CD4-positive, alpha-beta T cell (primary cell): ENCODE measurements at places on chromosomes 2 and 18. TPM values are rescaled to one million over a fixed set of nuclear protein-coding genes. Genes with fewer than 3 reads are reported as not detected.

GRCh38 chr18:69330385-69331005 is 70.2 kb upstream of the DOK6 start:
- DNase-seq: no peak

Gene SP9
- not detected for total RNA-seq

DNA sequence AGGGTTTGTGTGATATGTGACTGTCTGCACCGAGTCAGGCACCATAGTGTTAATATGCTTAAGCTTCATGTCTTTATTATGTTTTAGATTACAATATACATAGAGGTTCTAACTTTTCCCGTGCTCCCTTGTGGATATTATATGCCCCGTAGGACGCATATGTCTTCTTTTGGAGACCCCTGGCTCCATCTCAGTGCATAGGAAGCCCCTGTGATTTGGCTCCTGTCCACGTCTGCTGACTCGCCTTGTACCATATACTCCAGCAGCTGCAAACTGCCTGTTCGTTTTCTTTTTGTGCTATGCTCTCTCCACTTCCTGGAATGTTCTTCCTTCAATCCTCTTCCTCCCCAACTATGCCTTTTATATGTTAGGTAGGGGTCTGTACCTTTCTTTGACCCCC is 110.9 kb downstream of the PTRHD1 start:
- DNase-seq: no peak

Gene SLC9A2
- not detected for total RNA-seq

DNA sequence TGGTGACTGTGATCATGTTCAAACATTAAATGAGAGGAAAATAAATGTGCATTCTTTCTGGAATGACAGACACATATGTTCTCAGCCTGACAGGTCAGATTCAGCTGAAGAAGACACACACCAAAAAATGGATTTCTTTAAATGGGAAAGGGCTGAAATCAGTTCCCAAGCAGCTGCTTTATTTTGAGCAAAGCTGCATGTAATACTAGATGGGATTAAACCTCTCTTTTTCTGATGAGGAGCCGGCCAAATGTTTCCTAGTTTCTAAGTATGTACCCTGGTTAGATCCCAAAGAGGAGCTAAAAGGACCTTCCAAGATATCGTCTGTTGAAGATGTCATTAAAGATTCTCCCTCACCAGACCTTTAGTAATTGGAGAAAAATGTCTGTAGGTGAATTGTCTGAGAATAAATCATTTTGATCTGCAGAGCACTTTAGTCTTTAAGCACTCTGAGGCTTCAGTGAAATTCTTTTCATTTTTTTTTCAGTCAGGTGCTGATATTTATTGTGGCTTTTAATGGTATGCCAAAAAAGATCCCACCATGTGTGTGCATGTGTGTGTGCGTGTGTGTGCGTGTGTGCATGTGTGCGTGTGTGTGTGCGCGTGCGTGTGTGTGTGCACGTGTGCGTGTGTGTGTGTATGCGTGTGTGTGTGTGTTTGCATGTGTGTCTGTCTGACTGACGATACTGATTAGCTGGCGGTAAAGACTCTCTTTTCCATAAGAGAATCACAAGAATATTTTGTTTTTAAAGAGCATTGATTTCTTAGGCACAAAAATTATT is 175.8 kb downstream of the IRS1 start:
- no peak for DNase-seq

GRCh38 chr2:149446748-149447147 is 116.4 kb downstream of the LYPD6 start:
- no peak for DNase-seq

Gene TUBA3D
- not detected for total RNA-seq

Gene C2orf49
- total RNA-seq: 29.4 TPM

GRCh38 chr2:30633039-30633438 is 174.2 kb downstream of the CAPN13 start:
- DNase-seq: no peak

GRCh38 chr2:31235504-31235902 is 1.6 kb downstream of the EHD3 start:
- DNase-seq: no peak

DNA sequence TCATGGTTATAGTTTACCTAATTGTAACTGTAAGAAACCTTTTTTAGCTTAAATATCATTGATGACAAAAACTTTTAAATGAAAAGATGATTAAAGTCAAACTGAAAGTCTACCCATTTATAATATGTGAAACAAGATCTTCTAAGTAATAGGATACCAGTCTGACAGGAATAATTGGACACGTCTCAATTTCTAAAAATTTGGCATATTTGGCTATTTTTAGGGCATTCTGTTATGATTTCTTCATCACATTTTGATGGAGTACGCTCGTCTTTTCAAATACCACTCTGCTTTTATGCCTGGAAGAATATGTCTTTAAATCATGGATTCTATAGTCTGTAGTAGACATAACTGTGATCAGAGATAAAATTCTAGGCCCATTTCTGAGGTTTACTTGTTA is 1.3 kb downstream of the R3HDM1 start:
- DNase-seq: no peak

DNA sequence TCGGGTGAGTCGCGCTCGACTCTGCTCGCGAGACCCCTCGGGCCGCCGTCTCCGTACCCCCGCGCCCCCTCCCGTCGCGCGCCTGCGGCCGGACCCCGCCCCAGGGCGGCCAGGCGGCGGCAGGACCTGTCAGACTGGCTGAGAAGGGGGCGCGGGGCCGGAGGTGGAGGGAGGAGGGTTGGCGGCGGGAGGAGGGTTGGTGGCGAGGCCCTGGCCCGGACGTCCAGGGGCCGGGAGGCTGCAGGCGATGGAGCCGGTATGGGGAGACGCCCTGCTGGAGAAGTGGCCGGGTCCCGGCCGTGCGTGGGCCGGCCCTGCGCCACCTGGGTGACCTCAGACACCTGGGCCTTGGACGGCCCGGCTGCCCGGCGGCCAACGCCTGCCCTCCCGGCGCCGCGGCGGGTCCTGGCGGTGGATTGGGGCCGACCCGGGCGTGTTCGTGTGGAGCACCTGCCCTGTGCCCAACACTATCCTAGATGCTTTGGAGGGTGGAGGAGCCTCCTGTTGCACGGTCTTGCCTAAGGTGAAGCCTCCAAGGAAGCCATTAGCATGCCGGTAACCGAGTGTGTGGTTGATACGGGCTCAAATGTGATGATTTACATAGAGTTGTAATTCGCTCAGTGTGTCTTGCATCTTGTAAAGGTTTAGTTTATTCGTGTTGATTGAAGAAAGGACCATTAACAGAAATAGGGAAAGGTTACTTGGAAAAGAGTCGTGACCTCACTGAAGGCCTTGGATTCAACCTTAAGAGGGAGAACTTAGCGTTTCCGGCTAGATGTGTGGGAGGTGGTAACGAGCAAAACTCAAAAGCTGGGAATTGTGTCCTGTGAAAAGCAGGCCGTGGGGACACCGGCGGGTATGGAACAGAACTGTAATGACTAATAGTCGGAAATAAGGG is 550 bp downstream of the MYL12B start:
- DNase-seq: peak; percentile 24

DNA sequence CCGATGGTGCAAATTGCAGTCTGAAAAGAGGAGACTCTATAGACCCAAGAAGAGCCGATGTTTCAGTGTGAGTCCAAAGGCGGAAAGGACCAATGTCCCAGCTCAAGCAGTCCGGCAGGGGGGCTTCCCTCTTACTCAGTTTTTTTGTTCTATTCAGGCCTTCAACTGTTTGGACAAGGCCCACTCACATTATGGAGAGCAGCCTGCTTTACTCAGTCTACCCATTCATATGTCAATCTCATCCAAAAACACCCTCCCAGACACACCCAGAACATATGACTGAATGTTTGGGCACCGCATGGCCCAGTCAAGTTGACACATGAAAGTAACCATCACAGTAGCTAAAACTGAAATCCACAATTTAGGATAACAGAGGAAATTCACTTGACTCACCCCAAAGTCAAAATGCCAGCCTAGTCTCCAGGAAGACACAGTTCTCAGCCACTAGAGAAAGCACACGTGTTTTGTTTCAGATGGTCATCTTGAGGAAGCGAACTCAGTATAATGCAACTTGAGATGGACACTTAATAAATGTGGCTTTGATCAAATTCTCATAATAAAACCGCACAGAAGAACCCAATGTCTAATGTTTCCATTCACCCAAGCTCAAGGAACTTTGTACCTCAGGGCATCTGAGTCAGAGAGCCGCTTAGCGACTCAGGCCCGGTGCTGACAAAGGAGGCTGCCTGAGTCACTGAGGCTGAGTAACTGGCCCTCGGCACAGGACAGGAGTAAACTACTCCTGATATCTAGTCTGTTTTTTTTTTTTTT is 2.4 kb downstream of the FHL2 start:
- no peak for DNase-seq

DNA sequence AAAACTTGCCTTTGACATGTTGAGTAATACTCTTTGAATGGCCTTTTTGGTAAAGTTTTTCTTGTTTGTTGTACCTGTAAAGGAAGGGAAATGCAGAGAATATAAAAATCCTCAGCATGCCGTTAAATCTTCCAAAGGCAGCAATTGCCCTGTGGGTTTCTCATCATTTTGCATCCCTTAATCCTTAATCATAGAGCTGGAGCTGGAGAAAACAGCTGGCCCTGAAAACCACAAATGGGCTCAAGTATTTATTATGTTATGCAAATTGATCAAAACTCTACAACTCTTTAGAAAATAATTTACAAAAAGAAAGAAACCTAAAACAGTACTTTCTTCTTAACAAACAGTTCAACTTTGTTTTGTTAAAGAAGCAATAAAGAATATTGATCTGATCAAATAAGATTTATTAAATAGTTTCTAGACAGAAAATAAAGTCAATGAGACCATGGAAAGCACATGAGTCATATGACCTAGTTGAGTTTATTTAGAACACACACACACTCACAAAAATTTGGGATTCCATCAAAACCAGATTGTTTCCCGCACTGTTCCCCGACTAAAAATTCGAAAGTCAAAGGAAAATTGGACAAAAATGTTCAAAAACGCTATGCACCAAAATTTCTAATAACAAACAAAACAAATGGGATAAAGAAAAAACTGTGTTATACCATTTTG is 309.0 kb downstream of the GULP1 start:
- DNase-seq: no peak

DNA sequence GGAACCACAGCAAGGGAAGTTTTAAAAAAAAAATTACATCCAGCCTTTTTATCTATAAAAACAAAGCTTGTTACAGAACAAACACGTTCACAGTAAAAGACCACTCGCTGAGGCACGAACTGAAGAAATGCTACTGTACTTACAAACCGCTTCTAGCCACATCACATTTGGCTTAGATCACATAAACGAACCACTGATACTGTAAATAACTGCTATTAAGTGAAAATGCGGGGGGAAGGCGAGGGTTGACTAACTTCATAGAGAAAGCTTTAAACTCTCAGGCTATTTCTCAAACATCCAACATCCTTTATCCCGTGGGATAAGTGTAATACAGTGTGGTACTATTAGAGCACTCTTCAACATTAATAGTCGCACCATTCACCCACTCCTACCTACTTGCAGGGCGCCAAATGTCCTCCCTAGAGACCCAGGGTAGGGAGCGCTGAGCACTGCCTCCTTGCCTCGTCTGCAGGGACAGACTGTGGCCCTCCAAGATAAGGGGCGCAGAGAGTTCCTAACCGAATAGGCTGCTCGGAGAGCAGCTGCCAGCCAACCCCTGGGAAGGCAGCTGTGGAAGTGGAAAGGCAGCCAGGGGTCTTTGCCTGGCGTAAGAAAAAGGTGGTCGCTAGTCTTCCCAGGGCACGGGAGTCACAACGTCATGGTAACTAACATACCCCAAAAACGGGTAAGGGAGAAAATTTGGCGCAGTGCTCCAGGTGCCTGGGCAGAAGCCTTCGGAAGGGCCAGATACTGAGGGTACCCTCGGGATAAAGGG is 854 bp downstream of the GPR155 start:
- peak; percentile 55 for DNase-seq

DNA sequence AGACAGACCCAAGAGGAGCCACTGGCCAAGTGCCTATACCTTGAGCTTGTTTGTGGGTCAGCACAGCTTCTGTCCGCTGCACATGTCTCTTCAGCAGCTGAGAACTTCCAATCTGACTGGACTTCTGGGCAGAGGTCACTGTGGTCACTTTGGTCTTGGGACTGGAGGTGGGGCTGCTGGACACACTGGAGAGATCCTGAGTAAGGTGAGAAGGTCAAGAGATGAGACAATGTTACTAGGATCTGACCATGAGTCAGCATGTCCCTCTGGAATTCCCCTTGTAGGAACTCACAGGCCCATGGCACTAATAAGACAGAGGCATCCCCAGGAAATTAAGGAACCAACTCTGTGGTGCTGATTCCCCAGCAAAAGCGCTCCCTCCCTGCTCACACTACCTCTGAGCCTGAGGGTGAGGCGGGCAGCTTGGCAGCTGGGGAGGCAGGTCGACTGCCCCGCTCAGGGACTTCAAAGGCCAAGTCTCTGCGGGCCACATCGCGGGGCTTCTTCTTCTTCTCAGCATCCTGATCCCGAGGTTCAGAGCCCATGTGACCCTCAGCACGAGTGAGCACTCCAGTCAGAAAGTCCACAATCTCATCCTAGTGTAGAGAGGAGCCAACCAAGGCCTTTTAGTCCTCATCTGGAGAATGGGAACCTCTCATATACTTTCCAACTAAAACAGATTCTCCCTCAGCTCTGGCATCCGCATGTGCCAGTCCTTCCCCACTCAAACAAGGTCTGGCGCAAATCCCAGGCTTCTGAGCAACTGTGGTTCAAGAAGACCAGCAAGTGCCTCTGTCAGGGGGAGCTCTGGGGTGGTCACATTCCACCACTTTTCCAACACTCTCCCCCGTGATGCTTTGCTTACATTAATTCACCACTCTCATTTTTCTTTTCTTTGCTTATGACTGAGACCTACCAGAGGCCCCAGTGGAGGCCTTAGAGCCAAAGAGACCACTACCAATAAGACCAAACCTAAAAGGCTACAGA is 29.4 kb downstream of the KANSL3 start:
- peak; percentile 13 for DNase-seq

Gene MCFD2
- total RNA-seq: 29.1 TPM

Gene RGPD3
- total RNA-seq: 0.38 TPM

DNA sequence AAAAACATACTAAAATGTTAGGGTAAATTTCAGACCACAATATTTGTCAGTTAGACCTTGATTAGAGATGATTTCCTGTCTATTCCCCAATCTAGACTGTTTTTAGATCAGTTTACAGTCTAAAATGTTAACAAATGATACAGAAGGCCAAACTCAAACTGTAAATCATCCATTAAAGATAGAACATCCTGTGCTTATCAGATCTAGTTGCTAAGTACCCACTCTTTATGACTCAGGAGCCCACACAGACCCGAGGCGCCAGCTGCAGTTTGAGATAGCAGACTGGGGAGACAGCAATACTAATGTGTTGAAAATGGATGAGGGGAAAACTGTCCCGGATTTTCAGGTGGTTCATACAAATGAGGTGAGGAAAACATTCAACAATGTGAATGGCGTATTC is 113.3 kb downstream of the SCG2 start:
- DNase-seq: no peak

- DNase-seq: no peak
Observed at GRCh38 chr2:15756011-15756550, 164.4 kb downstream of the DDX1 start.

GRCh38 chr2:106061611-106062349 is 132.3 kb downstream of the UXS1 start:
- DNase-seq: no peak

- no peak for DNase-seq
Observed at GRCh38 chr2:103165836-103166235, 404.0 kb downstream of the TMEM182 start.
